Activated effector memory CD4-positive, alpha-beta T cell treated with Interleukin-2 at 50 U/mL for 16 hours (primary cell): ENCODE measurements at places on chromosomes 3 and 15.

- DNase-seq, result no peak
Observed at GRCh38 chr3:71225951-71226564, 357.5 kb downstream of the FOXP1 start.

DNA sequence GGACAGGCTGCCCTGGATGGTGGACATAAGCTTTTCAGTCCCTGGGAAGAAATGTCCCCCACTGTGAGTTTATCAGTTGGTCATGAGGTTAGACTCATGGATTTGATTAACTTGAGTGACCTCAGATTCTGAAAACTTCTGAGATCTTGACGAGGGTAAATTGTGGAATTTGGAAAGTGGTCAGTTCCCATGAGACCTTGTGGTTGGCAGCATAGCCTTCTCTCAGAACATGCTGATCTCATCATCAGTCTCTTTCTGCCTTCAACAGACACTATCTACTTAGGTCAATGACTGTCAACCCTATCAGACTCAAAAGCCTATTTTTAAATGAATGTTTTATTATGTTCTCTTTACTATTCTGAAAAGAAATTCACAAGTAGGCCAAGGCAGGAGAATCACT is 45.6 kb upstream of the NDUFB4 start:
- no peak for DNase-seq

- no peak for DNase-seq
Observed at GRCh38 chr15:51139091-51139490, 44.4 kb upstream of the TNFAIP8L3 start.

- DNase-seq, result no peak
Observed at GRCh38 chr15:92811148-92811913, 88.8 kb upstream of the CHD2 start.

- no peak for DNase-seq
Observed at GRCh38 chr3:134449277-134449676, 36.5 kb downstream of the ANAPC13 start.

GRCh38 chr3:117052395-117052794 is 342.8 kb downstream of the TUSC7 start:
- DNase-seq, result no peak

- DNase-seq, result no peak
Observed at GRCh38 chr3:100634493-100635272, 25.3 kb downstream of the ADGRG7 start.

DNA sequence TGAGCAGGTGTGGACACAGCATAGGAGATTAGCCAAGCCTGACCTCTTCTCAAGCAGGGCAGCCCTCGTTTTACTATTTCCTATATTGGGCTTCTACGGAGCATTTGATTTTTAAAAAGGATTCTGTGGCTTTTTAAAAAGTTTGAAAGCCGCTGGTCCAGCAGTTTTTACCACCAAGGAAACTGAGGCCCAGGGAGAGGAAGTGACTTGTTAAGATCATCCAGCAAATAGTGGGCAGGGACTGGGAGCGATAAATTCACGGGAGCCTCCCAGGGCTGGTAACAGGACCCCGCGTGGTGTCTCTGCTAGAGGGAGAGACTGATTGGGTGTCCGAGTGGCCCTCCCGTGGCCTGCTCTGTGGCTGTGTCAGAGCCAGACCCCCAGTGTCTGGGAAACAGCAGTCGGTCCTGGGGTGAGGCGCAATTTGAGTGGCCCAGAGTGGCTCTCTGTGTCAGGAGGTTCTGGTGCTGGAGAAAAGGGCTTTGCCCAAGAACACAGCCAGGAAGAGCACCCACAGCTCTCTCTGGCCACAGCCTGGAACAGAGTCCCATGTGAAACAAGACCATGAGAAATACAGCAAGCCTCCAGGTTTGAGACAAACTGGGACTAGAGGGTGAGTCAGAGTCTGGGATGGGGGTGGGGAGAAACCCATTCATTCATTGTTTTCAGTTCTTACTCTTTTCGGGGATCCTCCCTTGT is 4.2 kb downstream of the FURIN start:
- no peak for DNase-seq
